ENCODE measurements at places on chromosomes 16 and 17.

- DNase-seq = no peak
Measured at GRCh38 chr17:47214931-47215330, 5.8 kb downstream of the MYL4 start.

DNA sequence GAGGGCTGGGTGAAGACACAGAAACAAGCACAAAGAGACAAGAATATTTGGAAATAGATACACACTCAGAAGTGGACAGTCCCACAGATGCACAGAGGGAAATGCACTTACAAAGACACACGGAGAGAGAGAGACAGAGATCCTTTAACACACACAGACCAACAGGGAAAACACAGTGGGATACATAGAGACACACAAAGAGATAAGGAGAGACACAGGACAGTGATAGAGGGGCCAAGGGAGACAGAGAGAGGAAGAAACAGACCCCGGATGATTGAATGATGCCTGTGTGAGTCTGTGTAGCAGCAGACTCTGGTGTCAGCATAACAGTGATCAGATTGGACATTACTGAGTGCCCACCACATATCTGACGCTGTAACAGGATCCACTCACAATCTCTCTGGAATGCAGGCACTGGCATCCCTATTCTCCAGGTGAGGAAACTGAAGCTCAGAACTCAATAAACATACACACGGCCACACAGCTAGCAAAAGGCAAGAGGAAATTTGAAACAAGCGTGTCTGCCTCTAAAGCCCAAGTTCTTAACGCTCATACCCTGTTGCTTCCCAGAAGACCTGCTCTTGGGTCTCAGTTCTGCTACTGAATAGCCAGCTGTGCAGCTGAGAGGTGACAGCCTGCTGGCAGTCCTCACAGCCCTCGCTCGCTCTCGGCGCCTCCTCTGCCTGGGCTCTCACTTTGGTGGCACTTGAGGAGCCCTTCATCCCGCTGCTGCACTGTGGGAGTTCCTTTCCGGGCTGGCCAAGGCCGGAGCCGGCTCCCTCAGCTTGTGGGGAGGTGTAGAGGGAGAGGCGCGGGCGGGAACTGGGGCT, 186.3 kb upstream of the NLRP1 start:
- DNase-seq = no peak

- peak; percentile 59 for DNase-seq
Measured at GRCh38 chr17:57861000-57861789, 11.4 kb upstream of the MRPS23 start.

DNA sequence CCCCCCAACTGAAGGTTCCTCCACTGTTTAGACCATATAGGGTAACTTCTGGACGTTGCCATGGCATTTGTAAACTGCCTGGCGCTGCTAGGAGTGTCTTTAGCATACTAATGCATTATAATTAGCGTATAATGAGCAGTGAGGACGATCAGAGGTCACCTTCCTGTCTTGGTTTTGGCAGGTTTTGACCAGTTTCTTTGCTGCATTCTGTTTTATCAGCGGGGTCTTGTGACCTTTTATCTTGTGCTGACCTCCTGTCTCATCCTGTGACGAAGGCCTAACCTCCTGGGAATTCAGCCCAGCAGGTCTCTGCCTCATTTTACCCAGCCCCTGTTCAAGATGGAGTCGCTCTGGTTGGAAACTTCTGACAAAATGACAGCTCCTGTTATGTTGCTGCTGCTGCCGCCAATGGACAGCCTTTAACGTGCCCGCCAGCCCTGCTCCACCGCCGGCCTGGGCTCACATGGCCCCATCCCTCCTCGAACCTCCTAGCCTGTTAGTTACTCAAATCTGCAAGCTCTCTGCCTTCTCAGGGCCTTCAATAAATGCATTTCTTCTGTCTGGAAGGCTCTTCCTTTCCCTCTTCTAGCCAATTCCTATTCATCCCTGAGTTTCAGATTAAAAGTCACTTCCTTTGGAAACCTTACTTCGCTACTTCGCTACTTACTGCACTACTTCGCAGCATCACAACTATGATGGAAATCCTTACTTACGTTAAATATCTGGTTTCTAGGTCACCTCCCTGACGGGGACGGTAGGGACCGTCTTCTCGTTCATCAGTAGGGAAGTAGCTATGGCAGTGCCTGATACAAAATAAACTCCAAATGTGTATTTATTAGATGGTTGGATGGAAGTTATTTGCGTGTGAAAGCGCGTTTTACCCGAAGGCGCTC, 640 bp upstream of the NAGLU start:
- no peak for DNase-seq

DNA sequence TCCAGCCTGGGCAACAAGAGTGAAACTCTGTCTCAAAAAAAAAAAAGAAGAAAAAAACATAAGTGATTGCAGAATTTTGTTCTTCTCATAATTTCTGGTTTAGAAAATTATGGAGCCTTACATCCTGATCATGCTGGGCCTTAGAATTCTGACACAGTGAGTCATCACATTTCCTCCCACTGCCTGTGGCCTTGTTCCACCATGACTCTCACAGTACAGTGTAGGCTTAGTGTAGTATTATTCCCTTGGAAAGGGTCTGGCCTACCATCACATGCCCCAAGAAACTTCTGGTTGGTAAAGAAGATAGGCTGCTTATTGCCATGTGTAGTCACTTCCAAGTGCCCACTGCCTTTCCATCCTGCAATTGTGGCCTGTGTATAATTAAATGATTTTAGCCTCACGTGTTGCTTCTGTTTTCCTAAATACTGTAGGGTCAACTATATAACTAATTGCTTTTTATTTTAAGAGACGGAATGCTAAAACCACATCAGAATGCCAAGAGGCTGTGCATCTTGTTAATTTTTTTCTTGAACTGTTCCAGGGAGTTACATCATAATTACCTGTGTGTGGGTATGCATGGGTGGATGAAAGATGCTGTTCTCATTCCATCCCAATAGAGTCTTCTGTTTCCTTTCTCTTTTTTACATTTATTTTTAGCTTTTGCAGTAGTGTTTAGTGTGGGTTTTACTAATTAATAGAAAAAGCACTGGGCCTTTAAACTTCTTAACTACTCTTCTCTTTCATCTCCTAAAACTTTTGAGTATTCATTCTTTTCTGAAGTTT, 25.9 kb downstream of the OGFOD1 start:
- DNase-seq = no peak

DNA sequence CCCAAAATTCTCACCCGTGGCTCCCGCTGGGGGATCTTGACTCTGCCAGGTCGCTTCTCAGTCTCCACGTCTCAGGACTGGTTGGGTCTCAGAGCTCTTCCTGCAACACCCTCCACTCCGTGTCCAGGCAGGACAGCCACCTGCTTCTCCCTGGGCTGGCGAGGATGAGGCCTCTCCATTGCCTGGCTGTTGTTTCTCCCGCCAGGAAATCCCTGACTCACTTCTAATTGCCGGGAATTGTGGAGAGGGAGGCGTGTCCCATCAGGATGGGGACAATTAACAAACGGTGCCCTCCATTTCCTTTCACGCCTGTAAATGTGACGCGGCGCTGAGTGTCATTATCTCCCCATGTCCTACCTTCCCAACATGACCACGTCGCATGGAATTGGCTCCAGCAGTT, 204.5 kb downstream of the RBFOX3 start:
- DNase-seq = no peak

GRCh38 chr17:39022924-39023323, 55.7 kb upstream of the FBXO47 start:
- DNase-seq = no peak

- DNase-seq = no peak
Measured at GRCh38 chr17:82551779-82552457, 32.4 kb downstream of the FOXK2 start.

DNA sequence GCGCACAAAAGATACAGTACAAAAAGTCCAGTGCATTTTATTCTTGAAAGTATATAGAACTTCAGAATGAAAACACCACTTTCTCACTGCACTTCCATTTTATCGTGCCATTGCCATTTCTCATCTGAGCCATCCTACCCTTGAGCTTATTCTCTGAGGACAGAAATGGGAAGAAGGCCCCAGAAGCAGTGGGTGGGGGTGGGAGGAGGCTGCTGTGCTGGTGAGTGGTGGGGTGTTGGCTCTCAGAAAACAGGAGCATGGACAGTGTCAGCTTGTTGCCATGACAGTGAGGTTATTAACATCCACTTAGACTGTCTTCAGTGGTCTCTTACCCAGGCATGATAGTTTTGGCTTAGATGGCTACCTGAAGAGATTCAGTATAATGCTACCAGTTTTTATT, 4.5 kb downstream of the ATMIN start:
- no peak for DNase-seq

- DNase-seq = no peak
Measured at GRCh38 chr17:72617557-72617956, 474.9 kb downstream of the SLC39A11 start.

DNA sequence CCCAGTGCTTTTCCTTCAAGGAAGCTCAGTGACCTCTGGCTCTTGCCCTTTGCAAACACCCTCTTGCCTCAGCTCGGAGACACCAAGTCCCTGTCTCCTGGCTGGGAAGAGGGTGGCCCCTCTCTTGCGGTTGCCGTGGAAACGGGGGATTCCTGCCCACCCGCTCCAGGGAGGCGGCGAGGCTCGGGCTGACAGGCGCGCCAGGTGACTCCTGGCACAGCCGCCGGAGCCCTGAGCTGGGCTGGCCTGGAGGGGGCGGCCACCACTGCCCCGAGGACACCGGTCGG, 71.4 kb downstream of the ABR start:
- no peak for DNase-seq

DNA sequence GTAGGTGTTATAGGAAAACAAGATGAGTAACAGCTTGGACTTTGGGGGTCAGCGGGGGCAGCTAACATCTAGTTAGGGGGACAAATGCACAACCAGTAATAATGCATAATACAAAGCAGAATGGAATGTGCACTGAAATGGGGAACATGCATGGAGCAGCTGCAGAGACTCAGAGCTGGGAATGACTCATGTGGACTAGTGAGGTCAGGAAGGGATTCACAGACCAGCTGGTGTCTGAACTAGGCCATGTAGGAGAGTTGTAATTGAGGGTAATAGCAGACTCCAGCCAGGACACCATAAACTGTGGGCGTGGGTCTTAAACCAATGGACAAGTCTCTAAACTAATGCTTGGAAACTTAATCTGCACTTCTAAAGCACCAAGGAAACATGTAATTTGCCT, 176.8 kb upstream of the ASIC2 start:
- peak; percentile 49 for DNase-seq

GRCh38 chr16:47026947-47027346, 53.5 kb upstream of the DNAJA2 start:
- DNase-seq = no peak

GRCh38 chr17:54971901-54972300, 3.3 kb downstream of the STXBP4 start:
- no peak for DNase-seq

GRCh38 chr17:45314741-45315647, 1.8 kb downstream of the MAP3K14 start:
- no peak for DNase-seq

All from urinary bladder (tissue), 4 donors.